ENCODE measurements at places on chromosomes 13 and 19. TPM values are rescaled to one million over a fixed set of nuclear protein-coding genes. Genes with fewer than 3 reads are reported as not detected.

GRCh38 chr19:3720349-3720917 lies 12.2 kb downstream of the TJP3 start:
- DNase-seq = no peak

The SBSN gene
- not detected for total RNA-seq

DNA sequence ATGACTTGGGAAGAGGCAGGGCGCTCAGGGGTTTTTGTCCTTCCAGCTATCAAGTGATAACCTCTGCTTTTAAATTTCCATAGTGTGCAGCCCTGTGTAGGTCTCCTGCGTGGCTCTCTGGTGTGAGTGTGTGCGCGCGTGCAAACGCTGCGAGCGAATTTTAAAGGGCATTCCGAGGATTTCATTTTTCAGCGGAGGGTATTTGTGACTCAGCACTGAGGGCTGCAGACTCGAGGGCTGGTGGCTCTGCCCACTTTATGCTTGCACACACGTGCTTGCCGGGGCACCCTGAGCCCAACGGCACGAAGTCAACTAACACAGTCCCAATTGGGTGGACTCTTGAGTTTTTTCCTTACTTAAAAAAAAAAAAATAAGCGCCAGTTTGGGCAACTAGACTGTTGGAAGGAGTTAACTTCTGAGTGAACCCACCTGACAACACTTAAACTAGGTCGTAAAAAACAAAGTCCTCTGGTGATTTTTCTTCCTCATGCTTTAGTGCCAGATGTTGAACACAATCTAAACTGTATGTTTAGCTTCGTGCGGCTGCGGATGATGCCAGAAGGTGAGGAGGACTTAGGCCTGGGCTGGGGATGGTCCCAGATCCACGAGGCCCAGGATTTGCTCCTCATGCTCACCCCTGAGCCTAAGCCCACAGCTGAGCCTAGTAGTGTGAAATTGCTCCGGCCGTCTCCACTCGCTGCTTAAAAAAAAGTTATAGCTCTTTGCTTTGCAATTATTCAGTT lies 2.1 kb downstream of the FGF9 start:
- DNase-seq = no peak

GRCh38 chr19:55700813-55701212 lies 25.8 kb downstream of the EPN1 start:
- no peak for DNase-seq

DNA sequence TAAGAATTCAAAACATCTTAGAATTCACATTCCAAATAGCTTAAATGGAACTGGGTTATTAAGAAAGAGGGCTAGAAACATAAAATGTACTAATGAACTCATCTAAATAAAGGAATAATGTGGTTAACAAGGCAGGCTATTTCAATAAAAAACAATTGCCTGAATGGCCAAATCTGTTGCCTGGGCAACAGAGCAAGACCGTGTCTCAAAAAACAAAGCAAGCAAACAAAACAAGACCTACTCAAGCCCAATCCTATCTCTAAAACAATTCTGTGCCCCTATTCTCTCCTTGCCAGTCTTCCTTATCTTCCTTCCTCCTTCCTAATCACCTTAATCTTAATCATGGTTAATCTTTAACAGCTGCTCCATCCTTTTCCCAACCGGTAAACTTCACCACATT lies 12.1 kb downstream of the IGFL1 start:
- DNase-seq = no peak

The PNMA8A gene
- total RNA-seq = not detected

The SLC10A2 gene
- not detected for total RNA-seq

- DNase-seq = no peak
Observed at GRCh38 chr13:24040835-24041234, 119.7 kb upstream of the SPATA13 start.

GRCh38 chr13:34757441-34757840 lies 184.6 kb upstream of the NBEA start:
- DNase-seq = no peak

- DNase-seq = no peak
Observed at GRCh38 chr13:80973721-80974120, 632.8 kb upstream of the SPRY2 start.

GRCh38 chr13:84570831-84571230 lies 688.6 kb upstream of the SLITRK1 start:
- no peak for DNase-seq

DNA sequence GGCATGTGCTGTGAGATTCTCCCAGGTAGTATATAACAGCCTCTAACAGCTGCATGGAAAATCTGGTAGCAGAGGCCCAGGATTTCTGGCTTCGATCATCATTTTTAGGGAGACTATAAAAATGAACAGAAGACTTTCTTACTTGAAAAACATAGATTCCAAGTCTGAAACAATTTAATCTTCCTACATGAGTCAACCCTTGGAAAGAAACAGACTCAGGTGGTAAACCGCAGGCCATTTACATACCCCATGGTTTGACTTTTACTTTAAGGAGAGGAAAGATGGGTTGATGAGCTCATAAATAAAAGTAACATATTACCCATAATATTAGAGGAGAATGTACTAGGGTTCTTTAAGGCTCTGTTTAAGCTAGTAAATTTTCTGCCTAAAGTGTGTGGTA lies 121.6 kb downstream of the CYSLTR2 start:
- no peak for DNase-seq

DNA sequence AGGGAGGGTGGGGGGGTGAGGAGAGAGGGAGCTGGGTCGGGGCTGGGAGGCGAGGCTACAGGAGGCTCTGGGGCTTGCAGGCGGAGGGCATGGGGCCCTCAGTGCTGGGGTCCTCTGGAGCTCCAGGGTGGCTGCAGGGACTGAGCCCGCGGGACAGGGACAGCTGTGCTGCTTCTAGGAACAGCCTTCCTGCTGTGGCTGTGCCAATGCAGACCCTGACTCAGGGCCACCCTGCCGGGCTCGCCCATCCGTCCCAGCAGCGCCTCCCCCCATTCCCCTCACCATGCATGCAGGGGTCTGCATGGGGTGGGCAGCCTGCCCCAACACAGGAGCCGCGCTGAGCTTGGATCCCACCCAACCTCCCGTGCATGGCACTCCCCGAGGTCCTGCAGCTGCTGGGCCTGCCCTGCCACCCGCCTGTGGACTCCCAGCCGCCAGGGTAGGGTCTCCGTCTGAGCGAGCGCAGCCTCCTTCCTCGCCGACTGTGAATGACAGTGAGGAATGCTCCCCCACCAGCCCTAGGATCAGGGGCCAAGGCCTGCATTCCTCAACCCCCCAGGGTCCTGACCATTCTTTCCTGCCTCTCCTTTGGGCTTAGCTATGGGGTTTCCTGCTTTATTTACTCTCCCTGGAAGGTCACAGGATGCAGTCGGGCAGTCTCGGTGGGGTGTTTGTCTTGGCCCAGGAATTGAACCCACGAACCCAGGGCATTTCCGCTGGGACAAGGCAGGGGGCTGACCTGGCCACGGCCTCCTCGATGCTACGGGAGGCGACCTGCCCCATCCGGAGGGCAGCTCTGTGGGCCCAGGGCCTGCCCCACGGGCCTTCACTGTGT lies 23.4 kb downstream of the CEBPG start:
- DNase-seq = peak; percentile 40
